ENCODE measurements at places on chromosomes 13 and 19. TPM values are rescaled to one million over a fixed set of nuclear protein-coding genes. Genes with fewer than 3 reads are reported as not detected.
A peak's percentile ranks its signal among the peaks of the same experiment; 100 is the strongest.

GRCh38 chr19:11090997-11091702, 1.9 kb downstream of the LDLR start:
- H3K4me3 ChIP-seq = peak overlapping the region; percentile 69
- no peaks in the 10 kb centered on the region for H3K27me3 ChIP-seq
- DNase-seq = no peak
- H3K36me3 ChIP-seq = no peaks in the 10 kb centered on the region
- H3K4me1 ChIP-seq = peaks cover 5% of the 10 kb centered on the region

- no peaks in the 10 kb centered on the region for H3K27me3 ChIP-seq
- DNase-seq = no peak
- H3K36me3 ChIP-seq = no peaks in the 10 kb centered on the region
- no peak overlapping the region for H3K27ac ChIP-seq
- H3K4me3 ChIP-seq = no peak overlapping the region
These were observed 26.2 kb downstream of the TMED1 start for GRCh38 chr19:10809651-10810285.

DNA sequence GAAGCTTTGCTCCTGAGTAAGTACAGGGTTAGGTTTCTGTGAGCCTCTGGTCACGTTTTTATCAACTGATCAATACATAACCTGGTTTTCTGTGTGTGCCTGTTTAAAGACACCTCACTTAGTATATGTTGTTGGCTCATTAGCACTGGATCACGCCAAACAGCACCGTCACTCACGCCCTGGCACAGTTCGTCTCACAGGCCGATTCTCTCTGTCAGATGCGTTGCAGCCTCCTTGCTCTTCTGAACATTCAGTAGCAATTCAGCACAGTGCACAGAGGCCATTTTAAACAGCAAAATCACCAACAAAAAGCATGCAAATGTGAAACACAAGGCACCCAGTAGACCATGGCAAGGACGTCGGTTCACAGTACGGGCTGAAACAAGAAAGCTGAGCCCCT, 288.5 kb downstream of the IRS2 start:
- H3K4me3 ChIP-seq = no peak overlapping the region
- no peaks in the 10 kb centered on the region for H3K27me3 ChIP-seq

GRCh38 chr13:44760434-44760833, 184.3 kb upstream of the TSC22D1 start:
- no peaks in the 10 kb centered on the region for H3K36me3 ChIP-seq
- H3K27ac ChIP-seq = no peak overlapping the region
- no peak for DNase-seq
- no peaks in the 10 kb centered on the region for H3K4me1 ChIP-seq
- H3K27me3 ChIP-seq = no peaks in the 10 kb centered on the region

GRCh38 chr13:48819899-48820298, 155.8 kb upstream of the FNDC3A start:
- no peaks in the 10 kb centered on the region for H3K27me3 ChIP-seq
- no peak overlapping the region for H3K4me3 ChIP-seq
- DNase-seq = no peak
- H3K36me3 ChIP-seq = no peaks in the 10 kb centered on the region
- H3K27ac ChIP-seq = no peak overlapping the region
- no peaks in the 10 kb centered on the region for H3K4me1 ChIP-seq

- H3K4me3 ChIP-seq = no peak overlapping the region
- H3K36me3 ChIP-seq = no peaks in the 10 kb centered on the region
- DNase-seq = no peak
- no peaks in the 10 kb centered on the region for H3K27me3 ChIP-seq
- no peak overlapping the region for H3K27ac ChIP-seq
These were observed 20.3 kb upstream of the SLITRK6 start for GRCh38 chr13:85819513-85819912.

GRCh38 chr13:59487883-59488282, 675.8 kb downstream of the DIAPH3 start:
- no peak overlapping the region for H3K4me3 ChIP-seq
- no peak overlapping the region for H3K27ac ChIP-seq
- H3K36me3 ChIP-seq = no peaks in the 10 kb centered on the region
- DNase-seq = no peak
- H3K27me3 ChIP-seq = no peaks in the 10 kb centered on the region
- H3K4me1 ChIP-seq = no peaks in the 10 kb centered on the region

- no peak overlapping the region for H3K4me3 ChIP-seq
- DNase-seq = no peak
- H3K27me3 ChIP-seq = no peaks in the 10 kb centered on the region
These were observed 11.9 kb upstream of the SPATA13 start for GRCh38 chr13:24148414-24149235.

DNA sequence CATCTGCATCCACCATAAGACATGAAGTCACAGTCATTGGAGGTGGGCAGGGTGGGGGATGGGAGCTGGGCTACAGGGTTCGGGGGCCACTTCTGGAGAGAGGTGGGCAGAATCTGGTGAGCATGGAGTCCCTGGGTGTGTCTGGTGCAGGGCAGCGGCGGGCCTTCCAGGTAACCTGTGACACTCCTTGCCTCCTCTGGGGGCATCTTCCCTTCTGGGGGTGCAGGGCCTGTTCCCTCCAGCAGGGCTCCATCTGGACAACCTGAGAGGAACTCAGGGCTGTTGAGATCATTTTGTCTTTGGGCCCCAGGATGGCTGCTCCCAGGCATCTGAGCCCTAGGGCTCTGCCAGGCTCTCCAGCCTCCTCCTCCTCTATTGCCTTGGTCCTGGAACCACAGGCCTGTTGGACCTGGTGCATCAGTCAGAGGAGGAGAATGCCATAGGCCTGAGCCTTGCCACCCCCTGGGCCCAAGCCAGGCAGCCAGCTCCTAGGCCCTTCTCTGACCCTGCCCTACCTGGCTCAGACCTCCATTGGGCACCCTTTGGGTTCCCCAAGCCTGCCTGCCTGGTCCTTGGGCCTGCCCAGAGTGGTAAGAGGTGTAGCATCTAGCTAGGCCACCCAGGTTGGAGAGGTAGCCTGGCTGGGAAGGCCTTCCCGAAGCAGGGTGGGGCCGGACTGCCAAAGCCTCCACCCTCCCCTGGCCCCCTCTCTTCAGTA, 13.4 kb downstream of the LYL1 start:
- H3K27me3 ChIP-seq = no peaks in the 10 kb centered on the region
- H3K4me3 ChIP-seq = no peak overlapping the region
- H3K27ac ChIP-seq = peak overlapping the region; percentile 87

GRCh38 chr13:98544104-98544710, 32.7 kb downstream of the STK24 start:
- H3K4me1 ChIP-seq = peaks cover 15% of the 10 kb centered on the region
- H3K27me3 ChIP-seq = no peaks in the 10 kb centered on the region
- H3K36me3 ChIP-seq = no peaks in the 10 kb centered on the region
- DNase-seq = no peak
- H3K4me3 ChIP-seq = no peak overlapping the region

DNA sequence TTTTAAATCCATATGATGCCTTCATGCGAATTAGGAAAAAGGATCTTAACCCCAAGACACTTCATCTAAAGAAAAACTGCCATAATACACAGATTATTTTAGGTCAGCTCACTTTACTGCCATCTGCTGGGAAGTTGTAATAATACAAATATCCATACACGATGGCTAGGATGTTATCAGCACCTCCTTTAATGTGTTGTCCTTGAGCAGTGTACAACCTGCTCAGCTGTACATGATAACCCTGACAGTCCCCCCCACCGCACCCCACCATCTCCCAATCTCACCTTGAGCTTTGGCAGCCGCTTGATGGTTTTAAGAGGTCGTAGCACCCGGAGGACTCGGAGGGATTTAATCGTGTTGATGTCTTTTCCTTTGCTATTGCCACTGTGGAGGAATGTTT, 112.2 kb downstream of the IER2 start:
- DNase-seq = no peak
- no peaks in the 10 kb centered on the region for H3K4me1 ChIP-seq
- no peak overlapping the region for H3K27ac ChIP-seq
- H3K4me3 ChIP-seq = no peak overlapping the region

DNA sequence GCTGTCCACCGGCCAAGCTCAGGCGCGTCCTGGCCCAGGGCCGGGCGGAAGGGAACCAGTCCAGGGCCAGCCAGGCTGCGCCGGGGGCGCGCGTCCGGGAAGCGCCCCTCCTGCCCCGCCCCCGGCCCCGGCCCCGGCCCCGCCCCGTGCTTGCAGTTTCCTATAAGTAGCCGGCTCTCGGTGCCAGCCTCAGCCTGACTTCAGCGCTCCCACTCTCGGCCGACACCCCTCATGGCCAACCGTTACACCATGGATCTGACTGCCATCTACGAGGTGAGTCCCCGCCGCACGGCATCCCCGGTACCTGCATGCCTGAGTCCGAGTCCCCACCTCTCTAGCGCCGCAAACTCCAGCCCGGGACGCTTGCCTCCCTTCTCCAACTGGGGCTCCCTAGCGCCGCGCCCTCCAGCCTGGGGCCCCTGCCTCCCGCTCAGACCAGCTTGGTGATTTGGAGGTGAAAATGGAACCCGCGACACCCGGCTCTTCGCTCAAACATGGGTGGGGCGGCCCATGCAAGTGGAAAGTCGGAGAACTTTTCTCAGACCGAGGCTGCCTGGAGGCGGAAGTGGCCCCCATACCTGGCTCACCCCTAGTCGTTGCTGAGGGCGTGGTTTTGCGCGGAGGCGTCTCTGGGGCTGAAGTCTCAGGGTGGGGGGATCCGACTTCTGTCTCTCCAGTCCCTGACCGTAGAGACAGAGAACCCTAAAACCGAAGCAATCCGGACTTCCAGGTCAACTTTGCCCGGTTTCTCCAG, at the start of gene ZFP36:
Gene ZFP36, plus strand, starts transcription at position 192 of the 754 bp plus-strand sequence. Its CDS starts 58 bp downstream, at position 250.
- H3K4me3 ChIP-seq = peak within 1 kb of the TSS; percentile 83
- H3K36me3 ChIP-seq = no peaks in the 10 kb centered on the region
- peak; percentile 94 for DNase-seq
- peak within 1 kb of the TSS; percentile 99 for H3K27ac ChIP-seq
- H3K4me1 ChIP-seq = peaks cover 12% of the 10 kb centered on the region

FXYD5 gene
- total RNA-seq = 86.2 TPM

WDR18 gene
- 34.9 TPM for total RNA-seq

ZNF506 gene
- total RNA-seq = 18.7 TPM

MYBPC2 gene
- total RNA-seq = not detected

UBE2S gene
- 18.5 TPM for total RNA-seq

FXYD1 gene
- total RNA-seq = 61.2 TPM
